Heart left ventricle (tissue), 16 donors: ENCODE measurements at places on chromosomes 7 and 10. TPM values are rescaled to one million over a fixed set of nuclear protein-coding genes. Genes with fewer than 3 reads are reported as not detected.

Gene OR2A1
- total RNA-seq: 0.25 TPM

Gene GNB2
- 103 TPM for total RNA-seq

Gene SNCG
- 24.3 TPM for total RNA-seq

Gene CDC14C
- total RNA-seq: not detected

Gene CRHR2
- 0.35 TPM for total RNA-seq

- DNase-seq: no peak
Observed at GRCh38 chr10:44760513-44760912, 150.6 kb upstream of the TMEM72 start.

GRCh38 chr7:143250822-143251221, 12.4 kb upstream of the GSTK1 start:
- DNase-seq: no peak

DNA sequence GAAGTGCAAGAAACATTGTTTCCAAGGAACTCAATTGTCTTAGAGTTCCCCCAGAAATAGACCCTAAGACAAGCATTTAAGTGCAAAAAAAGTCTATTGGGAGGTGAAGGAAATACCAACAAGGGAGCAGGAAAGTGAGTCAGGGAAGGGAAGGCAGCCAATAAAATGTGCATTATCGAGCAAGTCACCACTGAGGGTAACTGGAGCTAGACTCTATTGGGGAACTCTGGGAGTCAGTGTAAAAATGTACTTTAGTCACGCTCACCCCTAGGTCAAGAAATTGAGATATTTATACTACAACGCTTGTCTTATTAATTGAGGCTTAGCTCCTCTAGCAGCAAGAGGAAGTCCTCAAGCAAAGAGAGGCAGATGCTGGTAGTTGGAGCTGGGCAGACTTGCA, 137.7 kb downstream of the RTKN2 start:
- DNase-seq: peak; percentile 61

DNA sequence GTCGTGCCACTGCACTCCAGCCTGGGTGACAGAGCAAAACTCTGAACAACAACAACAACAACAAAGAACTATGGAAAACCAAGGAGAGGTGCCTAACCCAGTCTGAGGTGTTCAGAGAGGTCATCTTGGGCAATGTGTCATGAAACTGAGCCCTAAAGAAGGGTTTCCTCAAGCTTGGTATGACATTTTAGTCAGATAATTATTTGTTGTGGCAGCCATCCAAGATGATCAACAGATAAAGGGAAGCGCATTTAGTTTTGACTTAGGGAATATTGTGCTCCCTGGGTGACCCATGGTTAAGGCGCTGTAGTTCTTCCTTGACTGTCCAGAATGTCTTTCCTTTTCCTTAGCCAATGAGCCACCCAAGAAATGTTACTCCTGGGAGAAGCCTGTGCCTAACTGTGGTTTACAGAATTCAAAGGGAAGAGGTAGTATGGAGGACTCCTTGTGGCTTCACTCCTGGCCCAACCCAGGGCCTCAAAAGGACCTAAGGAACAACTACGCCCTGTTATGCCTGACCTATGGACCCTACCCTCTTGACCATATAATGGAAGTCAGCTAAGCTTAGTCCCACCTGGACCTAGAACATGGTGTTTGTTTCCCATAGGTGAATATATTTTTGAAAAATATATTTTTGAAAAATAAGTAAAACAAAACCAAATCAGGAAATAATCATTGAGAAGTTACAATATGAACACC, 42.4 kb downstream of the TPST1 start:
- no peak for DNase-seq

GRCh38 chr7:147483634-147484292, 1106.8 kb upstream of the C7orf33 start:
- DNase-seq: no peak

DNA sequence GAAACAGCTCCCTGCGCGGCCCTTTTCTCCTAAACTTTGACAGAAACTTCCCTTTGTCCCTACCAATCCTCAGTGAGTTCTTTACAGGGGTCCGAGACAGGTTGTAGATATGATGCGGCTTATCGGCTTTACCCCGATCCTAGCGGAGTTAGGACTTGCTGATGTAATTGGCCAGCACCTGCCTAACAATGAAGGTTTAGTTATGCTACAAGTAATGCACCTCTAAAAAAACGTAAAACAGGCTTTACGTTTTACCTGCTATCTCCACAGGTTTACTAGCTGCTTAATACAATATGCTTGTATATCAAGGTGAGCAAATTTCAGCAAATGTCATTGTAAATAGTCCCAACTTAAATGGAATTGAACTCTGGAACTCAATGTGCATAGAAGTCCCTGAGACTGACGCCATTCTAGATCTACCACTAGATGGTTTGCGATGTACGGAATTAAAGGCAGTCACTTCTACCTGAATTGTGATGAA, 697 bp upstream of the SNX13 start:
- DNase-seq: no peak

GRCh38 chr10:8088504-8088903, 34.0 kb downstream of the GATA3 start:
- DNase-seq: no peak

- no peak for DNase-seq
Observed at GRCh38 chr10:110883924-110884323, 12.2 kb downstream of the PDCD4 start.

DNA sequence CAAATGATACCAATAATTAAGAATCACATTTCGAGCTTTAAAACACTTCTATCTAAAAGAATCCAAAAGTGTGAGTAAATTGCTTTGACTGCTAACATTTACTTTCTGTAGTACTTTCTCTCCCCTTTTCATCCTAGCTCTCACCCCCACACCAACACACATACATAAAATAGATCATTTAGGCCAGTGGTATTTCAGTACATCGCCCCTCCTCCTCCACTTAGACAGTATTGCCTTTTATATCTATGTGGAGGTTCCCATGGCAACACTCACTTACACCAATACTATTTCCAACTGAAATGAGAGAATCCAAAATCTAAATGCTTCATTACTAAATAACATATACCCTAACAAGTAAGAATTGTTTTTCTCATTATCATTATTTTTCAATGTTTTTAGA, 58.9 kb downstream of the HIBADH start:
- no peak for DNase-seq

- no peak for DNase-seq
Observed at GRCh38 chr10:27600930-27601329, 96.8 kb downstream of the RAB18 start.

DNA sequence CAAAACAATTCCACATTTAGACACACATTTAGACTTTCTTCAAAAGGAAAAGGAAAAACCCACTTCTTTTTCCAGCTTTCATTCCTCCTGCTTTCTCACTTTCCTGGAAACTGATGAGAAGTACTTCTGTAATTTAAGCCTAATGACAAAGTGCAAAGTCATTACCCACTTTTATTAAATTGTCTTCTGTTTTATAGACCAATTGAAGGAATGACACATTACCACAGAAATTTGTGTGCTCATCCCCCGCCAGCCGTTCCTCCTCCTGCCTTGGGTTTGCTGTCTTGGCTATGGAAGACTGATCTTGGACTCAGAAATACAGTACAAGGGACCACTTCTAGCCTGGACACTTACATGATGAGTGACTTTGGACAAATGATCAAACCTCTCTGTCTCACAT, 717.8 kb downstream of the SORCS3 start:
- DNase-seq: no peak

- DNase-seq: no peak
Observed at GRCh38 chr10:3924344-3924743, 139.3 kb upstream of the KLF6 start.

DNA sequence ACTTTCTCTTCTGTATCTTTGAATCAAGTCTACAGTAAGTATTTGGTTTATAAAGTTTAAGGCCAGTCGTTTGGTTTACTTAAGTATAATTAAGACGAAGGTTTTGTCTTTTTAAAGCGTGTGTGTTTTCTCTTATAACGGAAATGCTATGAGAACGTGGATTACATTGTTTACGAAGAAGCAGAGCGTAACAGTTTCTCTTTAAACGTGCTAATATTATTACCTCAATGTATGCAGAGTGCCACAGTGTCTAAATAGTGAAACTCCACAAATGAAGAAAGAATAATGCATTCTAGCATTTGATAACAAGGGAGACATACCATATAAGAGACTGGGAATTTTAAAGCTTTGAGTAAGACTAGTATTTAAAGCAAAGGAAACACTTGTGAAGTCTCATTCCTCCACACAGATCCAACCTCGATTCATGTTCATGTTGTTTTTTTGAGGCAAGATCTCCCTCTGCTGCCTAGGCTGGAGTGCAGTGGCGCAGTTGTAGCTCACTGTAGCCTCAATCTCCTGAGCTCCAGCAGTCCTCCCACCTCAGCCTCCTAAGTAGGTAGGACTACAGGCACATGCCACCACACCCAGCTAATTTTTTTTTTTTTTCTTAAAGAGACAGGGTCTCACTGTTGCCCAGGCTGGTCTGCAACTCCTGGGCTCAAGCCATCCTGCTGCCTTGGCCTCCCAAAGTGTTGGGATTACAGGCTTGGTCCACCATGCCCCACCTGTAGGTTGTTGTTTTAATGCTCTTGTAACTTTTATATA, 75.1 kb downstream of the ANKRD61 start:
- DNase-seq: no peak

- no peak for DNase-seq
Observed at GRCh38 chr7:5320802-5321396, 38.2 kb downstream of the SLC29A4 start.

- no peak for DNase-seq
Observed at GRCh38 chr10:58651040-58651439, 138.4 kb downstream of the BICC1 start.

DNA sequence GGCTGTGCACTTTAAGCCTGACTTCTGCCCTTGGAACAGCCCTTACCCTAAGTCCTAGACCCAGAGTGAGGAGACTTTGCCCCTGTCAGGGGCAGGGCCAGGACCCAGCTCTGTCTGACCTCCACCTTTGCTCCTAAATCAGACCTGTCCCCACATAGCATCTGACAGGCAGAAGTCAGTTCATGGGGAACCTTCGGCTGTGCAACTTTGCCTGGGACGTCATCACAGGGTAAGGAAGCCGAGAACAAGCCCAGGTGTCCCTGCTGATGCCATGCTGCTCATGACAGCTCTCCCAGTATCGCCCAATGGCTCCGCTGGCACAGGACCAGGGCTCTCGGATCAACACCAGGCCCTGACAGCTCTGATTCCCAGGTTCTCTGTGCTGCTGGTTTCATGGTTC, 55.4 kb downstream of the TNS3 start:
- no peak for DNase-seq
